IPS-NIHi11 (cell line): ENCODE measurements at places on chromosomes 5 and 9.

- DNase-seq, result no peak
Observed at GRCh38 chr5:124843596-124843899, 97.1 kb upstream of the ZNF608 start.

- DNase-seq, result no peak
Observed at GRCh38 chr5:39349484-39349883, 14.8 kb downstream of the C9 start.

- no peak for DNase-seq
Observed at GRCh38 chr5:178277866-178278265, 45.3 kb upstream of the PHYKPL start.

- peak; percentile 41 for DNase-seq
Observed at GRCh38 chr9:6413365-6414246, 607 bp downstream of the UHRF2 start.

DNA sequence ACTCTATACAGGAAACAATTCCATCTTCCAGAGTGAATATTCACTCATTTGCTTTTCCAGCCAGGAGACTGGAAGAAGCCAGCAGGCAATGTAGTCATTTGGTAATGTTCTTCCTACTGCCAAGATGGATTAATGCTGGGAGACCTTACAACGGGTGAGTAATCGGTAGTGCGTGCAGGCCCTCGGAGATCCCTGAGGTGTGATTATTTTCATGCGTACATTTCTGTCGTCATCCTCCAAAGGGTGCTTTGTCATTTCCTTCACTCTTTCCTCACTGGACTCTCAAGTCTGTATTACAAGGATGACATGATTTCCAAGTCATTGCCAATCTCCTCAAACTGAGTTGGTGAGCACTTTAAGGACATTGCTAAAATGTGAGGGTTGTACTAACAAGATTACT is 263.5 kb downstream of the CWC27 start:
- DNase-seq, result no peak

- DNase-seq, result no peak
Observed at GRCh38 chr5:96035796-96036195, 74.1 kb upstream of the ELL2 start.

DNA sequence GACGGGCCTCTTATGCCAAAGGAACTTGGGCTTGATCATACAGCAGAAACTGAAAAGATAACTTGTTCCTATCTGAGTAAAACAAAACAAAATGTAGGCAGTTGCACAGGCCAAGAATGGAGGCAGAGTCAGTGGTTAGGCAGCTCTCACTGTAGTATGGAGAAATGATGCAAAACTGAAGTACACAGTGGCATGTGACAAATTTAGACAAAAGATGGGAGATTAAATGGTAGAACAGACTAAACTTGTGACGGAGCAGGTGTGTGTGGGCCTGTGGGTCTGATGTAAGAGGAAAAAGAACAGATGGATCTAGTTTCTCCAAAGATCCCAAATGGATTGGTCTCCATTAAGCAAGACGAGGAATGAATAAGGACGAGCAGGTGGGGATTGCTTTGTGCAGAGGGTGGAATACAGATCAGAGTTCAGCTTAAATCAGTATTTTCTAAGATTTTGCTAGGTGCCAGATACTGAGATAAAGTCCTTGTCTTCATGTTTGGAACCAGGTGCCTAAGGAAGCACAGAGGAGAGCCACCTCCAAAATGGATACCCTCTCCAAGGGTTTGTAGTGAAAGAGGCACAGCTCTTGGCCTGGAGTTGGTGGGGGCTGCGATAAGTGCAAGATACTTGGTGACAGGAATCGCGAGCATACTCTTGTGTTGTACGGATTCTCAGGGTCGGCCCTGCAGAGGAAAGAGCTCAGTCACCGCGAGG is 722 bp upstream of the DCP2 start:
- no peak for DNase-seq

- DNase-seq, result peak; percentile 60
Observed at GRCh38 chr9:93810028-93810971, 144.9 kb downstream of the BARX1 start.

GRCh38 chr9:92706218-92706940 is 36.4 kb upstream of the IPPK start:
- DNase-seq, result peak; percentile 66

DNA sequence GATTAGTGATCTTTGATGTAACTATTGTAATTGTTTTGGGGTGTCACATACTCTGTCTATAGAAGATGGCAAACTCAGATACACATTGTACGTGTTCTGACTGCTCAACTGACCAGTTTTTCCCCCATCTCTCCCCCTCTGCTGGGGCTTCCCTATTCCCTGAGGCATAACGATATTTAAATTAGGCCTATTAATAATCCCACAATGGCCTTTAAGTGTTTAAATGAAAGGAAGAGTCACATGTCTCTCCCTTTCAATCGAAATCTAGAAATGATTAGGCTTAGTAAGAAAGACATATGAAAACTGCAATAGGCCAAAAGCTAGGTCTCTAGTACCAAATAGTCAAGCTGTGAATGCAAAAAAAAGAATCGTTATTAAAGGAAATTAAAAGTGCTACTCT is 265.6 kb downstream of the TMEM232 start:
- DNase-seq, result no peak

DNA sequence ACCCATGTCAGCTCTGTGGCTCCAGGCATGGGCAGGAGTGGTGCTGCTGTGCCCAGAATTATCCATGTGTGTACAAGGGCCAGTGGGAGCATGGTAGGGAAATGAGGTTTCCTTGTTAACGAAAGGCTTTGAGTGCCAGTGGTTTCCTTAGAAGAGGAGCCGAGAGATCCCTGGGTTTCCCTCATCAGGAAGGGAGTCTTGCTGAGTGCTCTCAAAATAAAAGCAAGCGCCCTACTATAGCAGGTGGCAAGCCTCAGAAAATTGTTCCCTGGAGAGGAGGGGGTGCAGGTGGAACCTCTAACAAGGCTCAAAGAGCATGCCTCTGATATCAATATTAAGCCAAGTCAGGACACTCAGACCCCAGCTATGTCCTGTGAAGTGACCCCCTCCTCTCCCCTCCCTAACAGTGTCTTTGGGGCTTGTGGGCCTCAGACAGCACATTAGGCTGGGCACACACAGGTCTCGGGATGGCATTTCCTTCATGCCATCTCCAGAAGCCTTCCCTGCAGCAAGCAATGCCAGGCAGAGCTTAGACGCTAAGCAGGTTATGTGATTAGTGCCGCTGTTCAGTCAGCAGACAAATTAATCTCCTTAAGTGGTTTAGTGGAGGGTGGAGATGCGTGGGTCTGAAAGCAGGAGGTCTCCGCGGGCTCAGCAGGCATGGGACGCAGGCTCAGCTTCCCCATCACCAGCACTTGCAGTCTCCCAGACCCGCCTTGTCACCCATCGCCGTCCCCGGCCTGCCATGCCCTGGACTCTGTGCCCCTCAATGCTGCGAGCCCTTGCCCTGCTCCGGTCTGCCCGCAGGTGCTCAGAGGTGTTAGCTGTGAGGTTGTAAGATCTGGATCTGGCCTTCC is 60.0 kb upstream of the RARS1 start:
- DNase-seq, result no peak

DNA sequence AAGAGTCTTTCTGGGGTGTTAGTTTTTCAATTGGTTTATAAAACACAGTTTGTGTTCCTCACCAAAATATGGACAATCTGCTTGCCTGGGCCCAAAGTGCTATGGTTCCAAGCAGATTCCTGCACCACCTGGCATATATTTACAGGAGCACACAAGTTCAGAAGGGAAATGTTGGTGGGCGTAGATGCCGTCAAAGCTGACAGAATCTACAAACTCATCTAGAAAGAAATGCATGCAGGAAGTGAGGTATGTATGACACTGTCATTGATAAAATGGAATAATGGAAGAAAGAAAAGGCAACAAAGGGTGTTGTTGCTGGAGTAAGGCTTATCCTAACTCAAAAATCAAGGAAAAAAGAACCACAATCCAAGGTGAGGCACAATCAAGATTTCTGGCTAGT is 225.8 kb downstream of the MLLT3 start:
- no peak for DNase-seq

GRCh38 chr5:124771761-124772160 is 25.3 kb upstream of the ZNF608 start:
- DNase-seq, result no peak

- DNase-seq, result peak; percentile 22
Observed at GRCh38 chr9:116986015-116986414, 298.9 kb downstream of the TRIM32 start.

- DNase-seq, result no peak
Observed at GRCh38 chr5:139650689-139651042, 2.5 kb downstream of the CXXC5 start.

GRCh38 chr5:158410976-158411375 is 552.0 kb upstream of the CLINT1 start:
- DNase-seq, result no peak

GRCh38 chr5:138243794-138244193 is 30.6 kb downstream of the GFRA3 start:
- no peak for DNase-seq

DNA sequence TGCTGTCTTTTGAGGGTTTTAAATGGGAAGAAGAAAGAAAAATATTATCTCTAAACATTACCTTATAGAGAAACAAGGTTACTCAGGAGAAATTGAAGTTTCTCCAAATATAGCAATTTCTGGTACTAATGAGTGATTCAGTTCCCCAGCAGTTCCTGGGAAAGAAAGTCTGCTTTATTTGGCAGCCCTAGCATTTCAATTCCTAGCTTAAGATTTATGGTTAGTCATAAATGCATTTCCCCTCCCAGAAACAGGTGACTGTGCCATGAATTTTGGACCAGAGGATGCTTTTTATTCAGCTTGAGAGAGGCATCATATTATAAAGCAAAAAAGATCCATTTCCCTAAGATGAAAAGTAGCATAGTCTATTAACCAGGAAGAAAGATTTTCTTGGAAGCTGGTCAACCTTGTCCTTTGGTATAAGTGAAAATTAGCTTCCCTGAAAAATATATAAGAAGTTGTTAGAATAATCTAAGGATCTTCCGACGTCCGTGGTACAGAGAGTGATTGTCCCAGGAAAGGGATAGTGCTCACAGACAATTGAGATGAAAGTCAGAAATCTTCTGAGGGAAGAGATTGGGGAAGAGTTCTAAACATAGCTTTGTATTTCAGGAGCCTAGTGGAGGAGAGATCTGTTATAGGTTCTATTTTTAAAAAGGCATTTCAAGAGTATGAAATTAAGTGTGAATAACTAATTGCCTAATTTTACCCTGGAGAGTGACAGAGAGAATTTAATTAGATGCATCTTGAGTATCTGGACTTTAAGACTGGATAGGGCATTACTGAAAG is 164.9 kb downstream of the ESM1 start:
- no peak for DNase-seq

DNA sequence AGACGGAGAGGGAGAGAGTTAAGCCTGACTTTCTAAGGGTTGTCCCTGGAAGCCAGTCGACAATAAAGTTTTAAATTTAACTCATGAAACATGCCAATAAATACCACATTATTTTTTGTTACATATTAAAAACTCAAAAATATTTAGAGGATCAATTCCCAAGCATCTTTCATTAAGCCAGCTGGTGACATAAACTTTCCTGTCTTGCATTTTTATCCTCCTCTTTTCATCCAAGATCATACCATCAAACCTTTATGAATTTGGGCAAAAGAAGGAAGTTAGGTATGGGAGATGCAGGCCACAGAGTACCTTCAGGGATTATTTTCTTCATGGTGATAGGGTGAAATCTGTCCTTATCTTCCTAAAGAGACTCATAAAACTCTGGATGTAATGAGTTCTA is 178.3 kb upstream of the FBXL17 start:
- DNase-seq, result no peak

DNA sequence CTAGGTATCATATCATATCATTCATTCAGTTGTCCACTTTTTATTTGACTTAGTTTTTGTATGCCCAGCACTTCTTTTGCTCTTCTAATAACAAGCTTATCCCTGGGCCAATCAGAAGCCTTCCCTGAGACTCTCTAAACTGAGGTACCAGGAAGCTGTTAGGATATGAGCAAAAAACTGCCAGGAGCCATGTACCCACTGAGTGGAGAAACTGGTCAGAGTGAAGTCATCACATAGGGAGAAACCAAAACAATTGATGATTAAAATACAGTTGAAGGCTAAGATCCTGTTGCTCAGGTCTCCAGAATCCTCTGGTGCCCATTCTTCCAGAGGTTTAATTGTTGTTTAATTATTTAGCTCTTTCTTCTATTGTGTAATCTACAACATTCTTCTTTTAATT is 120.2 kb downstream of the KIAA0825 start:
- no peak for DNase-seq

- peak; percentile 84 for DNase-seq
Observed at GRCh38 chr5:151213803-151214613, 9.9 kb downstream of the CCDC69 start.

DNA sequence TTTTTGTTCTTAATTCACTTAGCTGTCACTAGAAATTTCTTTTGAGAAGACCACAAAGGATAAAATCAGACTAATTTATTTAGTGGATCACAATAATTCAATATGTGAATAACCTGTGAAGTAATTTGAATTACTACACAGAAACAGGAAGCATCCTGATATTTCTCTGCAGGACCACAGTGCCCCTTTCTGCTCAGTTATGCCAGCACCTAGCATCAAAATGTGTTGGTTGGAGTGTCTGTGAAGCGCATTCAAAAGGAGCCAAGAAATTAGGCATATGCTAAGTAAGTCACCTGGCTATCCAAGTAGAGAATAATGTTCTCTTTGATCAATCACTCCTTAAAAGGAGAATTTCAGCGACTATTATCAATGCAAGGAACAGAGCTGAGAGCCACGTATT is 187.5 kb downstream of the SLC12A2 start:
- no peak for DNase-seq

DNA sequence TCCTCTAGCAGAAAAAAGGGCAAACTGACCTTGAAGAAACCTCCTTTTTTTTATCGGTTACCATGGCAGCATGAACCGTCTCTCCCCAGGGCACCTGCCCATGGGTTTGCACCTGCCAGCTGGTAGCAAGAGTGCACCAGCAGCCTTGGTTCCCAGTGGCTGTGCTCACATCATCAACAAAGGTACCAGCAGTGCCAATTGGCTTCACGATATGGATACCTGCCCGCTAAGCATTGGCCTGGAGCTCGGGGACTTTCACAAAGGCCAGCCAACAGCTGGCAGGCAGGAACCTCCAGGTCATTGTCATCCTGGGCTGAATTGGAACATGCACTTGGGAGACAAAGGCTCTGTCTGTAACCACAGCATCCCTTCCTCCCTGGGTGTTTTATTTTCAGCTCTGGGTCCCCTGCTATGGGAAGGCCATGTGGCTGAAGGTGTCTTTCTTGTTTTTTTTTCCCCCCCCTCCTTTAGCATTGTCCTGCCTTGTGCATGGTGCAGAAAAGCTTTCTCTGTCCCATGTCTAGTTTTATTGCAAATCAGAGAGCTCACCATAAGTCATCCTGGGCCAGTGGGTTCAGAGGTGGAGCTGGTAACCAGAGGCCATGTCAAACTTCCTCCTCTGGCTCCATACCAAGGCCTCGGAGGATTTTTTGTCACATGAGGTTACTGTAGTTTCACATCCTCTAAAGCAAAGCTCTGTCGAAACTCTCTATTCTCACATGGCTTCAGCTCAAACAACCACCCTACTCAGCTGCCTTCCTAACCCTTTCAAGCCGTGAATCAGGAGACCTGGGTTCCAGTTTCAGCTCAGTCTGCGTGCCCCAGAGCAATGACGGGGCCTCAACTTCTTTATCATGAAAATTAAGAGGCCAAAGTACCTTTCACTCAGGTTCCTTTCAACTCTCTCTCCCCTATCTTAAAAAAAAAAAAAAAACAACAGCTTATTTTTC is 145.5 kb upstream of the MAP3K1 start:
- peak; percentile 47 for DNase-seq

- DNase-seq, result peak; percentile 19
Observed at GRCh38 chr5:50711280-50711679, 44.8 kb downstream of the PARP8 start.

- DNase-seq, result peak; percentile 93
Observed at GRCh38 chr9:38068701-38069628, at the start of gene SHB. Gene SHB, minus strand, starts transcription at chr9:38069227. Its CDS starts 582 bp downstream, at chr9:38068645.

GRCh38 chr5:40428126-40428525 is 251.6 kb upstream of the PTGER4 start:
- no peak for DNase-seq
